ENCODE measurements at places on chromosomes 12 and 14.

DNA sequence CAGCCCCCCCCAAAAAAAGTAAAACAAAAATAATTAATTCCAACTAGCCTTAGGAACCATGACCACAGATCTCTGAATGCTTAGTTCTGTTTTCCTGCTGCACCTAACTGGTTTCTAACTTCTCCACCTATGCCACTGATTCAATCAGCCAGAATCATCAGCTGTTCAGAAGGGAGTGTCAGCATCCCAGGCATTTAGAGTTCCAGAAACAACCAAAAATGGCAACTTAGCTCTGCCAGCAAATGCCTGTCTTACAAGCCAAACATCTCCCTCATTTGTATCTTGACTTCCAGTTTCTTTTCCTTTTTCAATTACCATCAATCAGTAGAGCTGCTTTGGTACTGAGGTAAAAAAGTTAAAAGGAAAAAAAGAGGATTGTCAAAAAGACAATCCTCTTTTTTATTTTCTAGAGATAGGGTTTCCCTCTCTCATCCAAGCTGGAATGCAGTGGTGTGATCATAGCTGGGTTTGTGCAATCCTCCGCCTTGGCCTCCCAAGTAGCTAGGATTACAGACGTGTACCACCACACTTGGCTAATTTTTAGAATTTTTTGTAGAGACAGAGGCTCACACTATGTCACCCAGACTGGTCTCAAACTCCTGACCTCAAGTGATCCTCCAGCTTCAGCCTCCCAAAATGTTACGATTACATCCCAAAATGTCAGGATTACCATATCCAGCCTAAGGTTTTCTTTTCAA, 45.2 kb upstream of the ISM2 start:
- DNase-seq: no peak

GRCh38 chr12:45762185-45763110, 32.9 kb downstream of the ARID2 start:
- peak; percentile 33 for DNase-seq

- no peak for DNase-seq
Observed at GRCh38 chr12:118299791-118300460, 72.8 kb downstream of the TAOK3 start.

GRCh38 chr14:73944432-73945158, 5.3 kb downstream of the FAM161B start:
- no peak for DNase-seq

- DNase-seq: no peak
Observed at GRCh38 chr12:87981495-87981894, 47.7 kb downstream of the C12orf50 start.

All from NCI-H774 (cell line).